ENCODE measurements at places on chromosomes 4 and X.

GRCh38 chr4:123649250-123649644 lies 252.7 kb downstream of the SPRY1 start:
- DNase-seq: no peak

DNA sequence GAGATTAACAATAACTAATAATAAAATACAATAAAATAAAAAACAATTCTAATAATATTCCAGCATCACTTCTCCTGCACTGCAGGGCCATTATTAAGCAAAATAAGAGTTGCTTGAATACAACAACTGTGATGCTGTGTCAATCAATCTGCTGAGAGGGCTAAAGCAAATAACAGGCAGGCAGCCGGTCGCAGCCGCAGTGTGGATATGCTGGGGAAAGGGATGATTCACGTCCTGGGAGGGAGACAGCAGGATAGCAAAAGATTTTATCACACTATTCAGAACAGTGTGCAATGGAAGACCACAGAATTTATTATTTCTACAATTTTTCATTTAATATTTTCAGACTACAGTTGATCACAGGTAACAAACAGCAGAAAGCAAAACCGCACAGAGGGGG lies 76.5 kb upstream of the SMARCAD1 start:
- no peak for DNase-seq

- no peak for DNase-seq
Observed at GRCh38 chr4:104188301-104188700, 306.4 kb downstream of the CXXC4 start.

GRCh38 chrX:153969125-153969903 lies 2.3 kb downstream of the HCFC1 start:
- DNase-seq: no peak

- no peak for DNase-seq
Observed at GRCh38 chr4:6577409-6577808, 2.4 kb downstream of the MAN2B2 start.

DNA sequence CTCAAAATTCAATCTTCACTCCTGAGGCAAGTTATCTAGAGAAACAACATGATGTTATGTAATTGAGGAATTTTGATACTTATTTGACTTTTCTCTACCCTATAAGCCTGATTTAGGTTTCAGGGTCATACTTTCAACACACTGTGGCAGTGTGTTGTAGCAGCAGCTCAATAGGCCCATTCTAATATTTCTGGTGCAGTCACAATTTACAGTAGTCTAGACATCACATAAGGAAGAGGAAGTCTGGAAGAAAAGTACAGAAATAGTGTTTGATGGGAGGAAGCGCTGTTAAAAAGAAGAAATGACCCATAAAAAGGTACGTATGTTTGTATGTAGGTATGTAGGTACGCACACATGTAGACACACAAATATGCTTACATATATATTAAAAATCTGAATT lies 194.3 kb downstream of the ARHGAP24 start:
- DNase-seq: no peak

- no peak for DNase-seq
Observed at GRCh38 chr4:186772936-186773487, 49.4 kb upstream of the FAT1 start.

DNA sequence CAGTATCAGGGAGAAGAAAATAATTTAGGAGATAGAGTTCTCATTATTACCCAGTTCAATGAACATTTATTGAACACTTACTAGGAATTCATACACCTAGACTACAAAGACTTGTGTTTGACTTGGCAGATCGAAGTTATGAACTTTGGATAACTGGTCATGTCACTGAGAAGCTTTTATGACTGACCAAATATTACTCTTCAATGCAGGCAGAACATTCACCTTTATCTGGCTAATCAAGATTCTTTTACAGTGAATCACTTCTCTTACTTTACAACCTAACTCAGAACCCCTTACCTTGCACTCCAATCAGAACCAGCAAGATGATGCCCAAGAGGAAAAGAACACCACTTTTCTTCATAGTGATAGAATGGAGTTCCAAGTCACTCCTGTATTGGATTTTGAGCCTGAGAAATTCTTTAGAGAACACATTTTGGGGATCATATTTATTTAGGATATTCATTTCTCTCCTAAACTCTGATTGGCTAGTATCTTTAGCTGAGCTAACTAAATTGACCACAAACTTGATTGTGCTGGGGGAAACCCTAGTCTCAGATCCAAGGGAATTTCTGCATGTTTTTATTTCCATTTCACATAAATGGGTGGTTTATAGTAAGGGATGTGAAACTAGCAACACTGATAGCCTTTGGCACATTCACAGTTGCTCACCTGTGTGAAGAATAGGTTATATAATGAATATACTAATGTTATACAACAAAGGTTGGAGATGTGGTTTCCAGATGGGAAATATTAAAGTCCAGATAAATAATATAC lies at the start of gene CXCL9:
Gene CXCL9, minus strand, starts transcription at position 421 of the 774 bp plus-strand sequence. Its CDS starts 60 bp downstream, at position 361.
- DNase-seq: no peak

DNA sequence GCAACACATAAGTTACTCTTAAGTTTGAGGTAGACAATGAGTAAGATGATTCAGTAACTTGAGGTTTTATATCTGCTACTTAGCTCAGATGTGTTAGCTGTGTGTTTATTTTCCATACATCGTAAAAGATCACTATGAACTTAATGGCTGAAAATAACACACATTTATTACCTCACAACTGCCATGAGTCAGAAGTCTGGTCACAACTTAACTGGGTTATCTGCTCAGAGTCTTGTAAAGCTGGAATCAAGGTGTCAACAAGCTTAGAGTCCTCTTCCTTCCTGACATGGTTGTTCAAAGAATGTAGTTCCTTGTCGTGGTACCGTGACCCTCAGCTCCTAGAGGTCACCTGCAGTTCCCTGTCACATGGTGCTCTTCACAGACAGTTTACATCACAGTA lies 204.9 kb upstream of the MAGEB2 start:
- DNase-seq: no peak

GRCh38 chr4:177117256-177117655 lies 192.4 kb upstream of the NEIL3 start:
- DNase-seq: no peak

GRCh38 chr4:165909947-165910346 lies 36.9 kb downstream of the TLL1 start:
- no peak for DNase-seq

DNA sequence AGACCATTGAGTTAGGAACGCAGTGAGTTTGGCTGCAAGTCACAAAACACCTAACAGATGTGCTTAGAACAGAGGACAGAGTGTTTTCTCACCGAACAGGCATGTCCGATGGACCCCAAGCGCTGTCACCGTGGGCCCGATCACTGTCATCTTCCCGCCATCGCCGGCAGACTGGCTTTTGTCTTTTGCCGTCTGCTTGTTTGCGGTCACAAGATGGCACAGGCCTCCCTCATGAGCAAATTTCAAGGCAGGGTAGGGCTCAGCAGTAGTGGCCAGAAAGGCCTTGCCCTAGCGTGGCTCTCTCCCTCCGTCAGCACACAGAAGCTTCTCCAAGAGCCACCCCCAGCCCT lies 21.4 kb upstream of the MRFAP1 start:
- no peak for DNase-seq

DNA sequence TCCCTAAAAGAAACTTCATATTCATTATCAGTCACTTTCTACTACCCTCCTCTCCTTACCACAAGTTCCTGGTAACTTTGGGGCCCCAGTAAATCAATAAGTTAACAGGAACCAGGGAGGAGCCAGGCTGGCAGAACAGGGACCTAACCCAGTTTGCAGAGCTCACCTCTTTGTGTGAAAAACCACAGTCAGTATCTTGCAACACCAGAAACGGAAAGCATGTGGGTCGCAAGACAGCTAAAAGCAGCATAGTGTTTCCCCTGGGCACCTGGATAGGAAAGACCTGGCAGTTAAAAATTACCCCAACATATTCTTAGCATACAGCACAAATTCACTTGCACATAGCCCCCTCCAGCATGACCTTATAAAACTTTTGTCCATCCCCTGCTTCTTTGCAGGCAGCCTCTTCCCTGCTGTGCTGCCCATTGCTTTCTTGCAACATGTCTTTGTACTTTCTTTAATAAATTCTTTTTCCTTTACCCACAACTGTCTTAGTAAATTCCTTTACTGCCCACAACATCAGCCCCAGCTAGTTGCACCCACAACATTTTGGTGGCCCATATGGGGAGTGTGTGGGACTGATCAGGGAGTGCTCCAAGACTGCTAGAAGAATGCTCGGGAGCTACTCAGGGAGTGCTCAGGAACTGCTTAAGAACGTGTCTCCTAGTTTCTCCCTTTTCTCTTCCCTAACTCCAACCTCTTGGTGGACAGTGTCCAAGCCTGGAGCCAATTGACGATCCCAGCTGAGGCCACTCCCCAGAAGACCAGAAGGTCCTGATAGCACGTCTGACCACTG lies 83.4 kb downstream of the MSN start:
- DNase-seq: no peak

GRCh38 chrX:100081503-100081902 lies 328.6 kb downstream of the PCDH19 start:
- DNase-seq: no peak

DNA sequence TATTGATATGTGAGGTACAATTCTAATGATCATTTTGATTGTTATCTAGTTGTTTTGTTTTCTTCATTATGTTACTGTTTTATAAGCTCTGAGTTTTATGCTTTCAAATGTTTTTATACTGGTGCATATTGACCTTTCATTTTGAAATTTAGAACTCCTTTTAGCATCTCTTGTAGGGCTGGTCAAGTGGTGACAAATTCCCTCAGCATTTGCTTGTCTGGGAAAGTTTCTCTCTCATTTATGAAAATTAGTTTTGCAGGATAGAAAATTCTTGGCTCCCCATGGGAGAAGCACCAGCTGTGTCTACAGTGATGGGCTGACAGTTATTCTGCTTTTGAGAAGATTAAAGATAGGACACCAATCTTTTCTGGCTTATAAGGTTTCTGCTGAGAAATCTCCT lies 105.3 kb upstream of the SPRY1 start:
- no peak for DNase-seq

- DNase-seq: no peak
Observed at GRCh38 chrX:154991039-154991438, 31.5 kb downstream of the F8 start.

DNA sequence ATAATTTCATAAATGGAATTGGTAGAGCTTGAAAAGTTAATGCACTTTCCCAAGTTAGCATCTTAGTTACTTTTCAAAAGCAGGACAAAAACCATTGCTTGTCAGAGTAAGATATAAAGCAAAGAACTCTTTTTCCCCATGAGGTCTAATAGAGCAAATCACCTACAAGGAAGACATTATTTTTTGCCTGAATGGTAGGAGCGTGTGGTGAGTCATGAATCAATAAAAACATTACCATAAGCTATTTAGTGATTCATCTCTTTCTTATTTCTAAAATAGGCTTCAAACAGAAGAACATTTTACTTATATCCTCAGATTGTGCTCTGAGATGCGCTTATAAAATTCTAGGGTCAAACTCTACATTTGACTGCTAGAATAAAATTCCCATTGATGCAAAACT lies 109.4 kb upstream of the GPRIN3 start:
- no peak for DNase-seq

DNA sequence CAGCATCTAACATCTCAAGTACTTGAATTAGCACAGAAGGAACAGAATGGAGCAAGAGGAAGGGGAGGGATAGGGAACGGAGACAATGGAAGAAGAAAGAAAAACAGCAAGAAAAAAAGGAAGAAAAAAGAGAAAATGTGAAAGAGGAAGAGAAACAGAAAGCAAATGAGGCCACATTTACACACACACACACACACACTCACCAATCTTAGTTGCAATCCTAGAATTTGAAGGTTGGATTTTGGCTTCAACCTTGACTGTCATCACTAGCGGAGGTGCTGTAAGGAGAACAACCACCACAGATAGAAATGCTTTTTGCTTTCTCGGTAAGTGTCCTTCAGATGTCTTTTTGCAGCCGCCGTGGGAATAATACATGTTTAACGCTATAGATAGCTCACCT lies 327.1 kb upstream of the NWD2 start:
- no peak for DNase-seq

GRCh38 chrX:53445977-53446376 lies 11.8 kb upstream of the HSD17B10 start:
- no peak for DNase-seq

- DNase-seq: no peak
Observed at GRCh38 chr4:107299646-107300045, 263.5 kb upstream of the DKK2 start.

Measured in NCI-H1048 (cell line).